NAMALWA (cell line): ENCODE measurements at places on chromosomes 2 and 18.

DNA sequence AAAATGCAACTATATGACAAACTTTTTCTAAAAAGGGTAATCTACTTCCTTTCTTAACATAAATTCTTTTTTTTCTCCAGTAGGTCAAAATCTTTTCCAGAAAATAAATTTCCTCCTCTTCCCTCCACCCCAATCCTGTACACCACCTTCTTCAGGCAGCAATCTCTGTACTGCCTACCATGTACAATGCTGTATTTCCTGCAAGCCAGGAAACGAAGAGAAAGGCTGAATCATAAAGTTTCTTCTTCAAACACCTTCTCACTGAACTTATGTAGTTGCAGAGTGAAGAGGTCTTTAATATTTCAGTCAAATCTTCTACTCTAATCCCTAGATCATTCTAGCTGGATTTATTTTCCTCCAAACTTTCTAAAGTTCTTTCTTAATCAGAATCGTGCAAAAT is 18.2 kb upstream of the C2orf66 start:
- DNase-seq, result no peak

GRCh38 chr18:50751490-50751889 is 68.3 kb downstream of the MRO start:
- no peak for DNase-seq

- no peak for DNase-seq
These were observed 874.9 kb downstream of the RNF144A start for GRCh38 chr2:7792031-7792651.

GRCh38 chr2:47950340-47951301 is 44.3 kb upstream of the FBXO11 start:
- DNase-seq, result no peak

GRCh38 chr2:142217804-142218203 is 87.0 kb upstream of the LRP1B start:
- DNase-seq, result no peak

- DNase-seq, result no peak
These were observed 205.4 kb downstream of the PPP1R1C start for GRCh38 chr2:182191061-182191460.
